ENCODE measurements at places on chromosomes 2 and 18.

- no peak for DNase-seq
These were observed 61.0 kb upstream of the TGIF1 start for GRCh38 chr18:3388980-3389379.

GRCh38 chr2:238738917-238739316 is 109.0 kb upstream of the TWIST2 start:
- no peak for DNase-seq

DNA sequence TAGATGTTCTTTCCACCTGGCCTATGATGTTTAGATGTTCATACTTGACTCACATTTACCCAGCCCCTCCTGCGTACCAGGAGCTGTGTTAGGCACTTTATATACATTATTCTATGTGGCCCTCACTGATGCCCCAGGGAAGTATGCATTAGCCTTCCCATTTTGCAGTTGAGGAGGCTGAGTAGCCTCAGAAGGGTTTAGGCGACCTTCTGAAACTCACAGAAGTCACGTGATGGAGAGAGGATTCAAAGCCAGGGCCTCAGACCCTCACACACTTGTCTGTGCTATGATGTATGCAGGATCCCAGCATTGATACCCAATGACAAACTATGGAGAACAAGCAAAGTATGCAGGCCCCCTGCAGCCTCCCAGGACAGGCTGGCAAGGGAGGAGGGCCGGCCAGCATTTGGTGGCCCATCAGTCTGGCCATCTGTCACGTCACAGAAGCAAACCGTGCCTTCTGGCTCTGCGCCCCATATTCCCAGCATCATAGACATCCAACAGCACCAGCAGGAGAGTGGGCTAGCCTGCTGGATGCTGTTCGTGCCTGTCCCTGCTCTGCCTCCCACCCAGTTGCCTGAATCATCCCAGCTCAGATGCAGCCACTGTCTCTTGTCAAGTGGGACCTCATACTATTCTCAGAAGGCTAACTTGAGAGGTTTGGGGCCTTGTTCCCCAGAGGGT is 33.6 kb downstream of the EHD3 start:
- DNase-seq: no peak

GRCh38 chr2:223725494-223725893 is 111.9 kb downstream of the AP1S3 start:
- DNase-seq: no peak

DNA sequence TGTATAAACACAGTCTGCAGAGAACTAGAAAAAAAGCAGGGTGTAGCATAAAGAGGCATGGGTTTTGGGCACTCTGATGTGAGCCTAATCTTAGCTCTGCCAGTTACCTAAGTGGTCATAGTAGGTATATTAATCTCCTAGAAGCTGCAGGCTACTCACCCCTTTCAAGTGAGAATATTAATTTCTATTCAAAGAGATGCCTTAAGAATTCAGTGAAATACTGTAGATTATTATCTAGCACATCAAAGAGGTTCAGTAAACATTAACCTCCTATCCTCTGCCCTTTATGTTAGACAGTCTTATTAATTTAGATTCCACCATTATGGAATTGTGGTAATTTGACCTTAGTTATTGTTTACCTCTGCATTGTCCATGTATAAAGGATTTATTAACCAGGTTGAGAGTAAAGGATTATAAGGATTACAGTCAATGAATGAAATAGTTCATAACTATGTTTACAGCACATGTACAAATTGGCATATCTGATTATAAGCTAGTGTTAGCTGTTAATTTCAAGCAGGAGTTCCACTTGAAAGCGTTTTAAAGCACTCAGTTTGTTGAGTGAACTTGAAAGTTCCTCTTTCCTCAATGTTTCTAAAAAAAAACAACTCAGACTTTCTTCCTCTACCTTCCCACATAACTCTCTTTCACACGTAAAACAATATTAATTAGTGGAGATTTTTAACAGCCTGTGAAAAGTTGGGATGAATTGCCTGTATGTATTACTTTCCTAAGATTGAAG is 150.6 kb upstream of the EPC2 start:
- DNase-seq: no peak

GRCh38 chr2:43268066-43268953 is 41.9 kb upstream of the ZFP36L2 start:
- no peak for DNase-seq

DNA sequence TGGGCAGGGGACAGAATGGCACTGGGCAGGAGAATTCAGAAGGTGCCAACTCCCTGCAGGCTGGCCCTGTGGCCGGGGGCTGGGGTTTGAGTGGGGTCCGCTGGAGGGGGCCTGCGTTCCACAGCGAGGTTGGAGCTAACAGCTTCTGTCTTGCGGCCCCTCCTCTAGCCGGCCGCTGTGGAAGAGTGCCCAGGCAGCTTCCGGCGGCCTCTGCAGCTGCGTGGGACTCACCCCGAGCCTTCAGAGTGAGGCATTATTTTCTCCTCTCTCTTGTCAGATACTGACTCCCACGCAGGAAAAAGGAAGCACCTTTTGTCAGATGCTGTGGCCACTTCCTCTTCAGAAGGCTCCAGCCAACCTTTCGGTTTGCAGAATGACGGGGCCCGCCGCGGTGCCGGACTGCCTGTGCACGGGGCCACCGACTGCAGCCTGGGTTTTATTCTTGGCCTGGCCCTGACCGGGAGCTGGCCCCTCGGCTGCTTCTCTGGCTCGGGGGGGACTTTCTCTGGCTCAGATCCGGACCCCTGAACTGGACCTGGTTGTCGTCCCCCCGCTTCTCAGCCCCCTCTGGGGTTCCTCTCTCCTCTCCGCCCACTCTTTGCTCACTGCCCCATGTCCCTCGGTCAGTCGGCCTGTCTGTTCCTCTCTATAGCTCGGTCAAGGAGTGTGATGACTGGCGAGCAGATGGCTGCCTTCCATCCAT is 40.1 kb downstream of the ARHGAP25 start:
- no peak for DNase-seq

DNA sequence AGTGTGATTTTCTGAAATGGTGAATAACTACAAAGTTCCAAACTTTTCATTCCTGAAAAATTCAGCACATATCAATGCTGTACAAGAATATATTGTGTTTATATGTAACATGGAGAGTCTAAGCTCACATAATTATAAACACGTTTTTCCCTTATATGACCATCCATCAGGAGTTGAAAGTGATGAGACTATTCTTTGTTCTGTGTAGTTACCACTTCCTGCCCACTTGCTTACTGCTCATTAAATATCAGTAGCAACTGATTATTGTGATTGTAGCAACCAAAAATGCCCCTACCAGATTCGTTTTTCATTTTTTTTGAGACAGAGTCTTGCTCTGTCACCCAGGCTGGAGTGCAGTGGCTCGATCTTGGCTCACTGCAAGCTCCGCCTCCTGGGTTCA is 30.8 kb downstream of the OTX1 start:
- no peak for DNase-seq

DNA sequence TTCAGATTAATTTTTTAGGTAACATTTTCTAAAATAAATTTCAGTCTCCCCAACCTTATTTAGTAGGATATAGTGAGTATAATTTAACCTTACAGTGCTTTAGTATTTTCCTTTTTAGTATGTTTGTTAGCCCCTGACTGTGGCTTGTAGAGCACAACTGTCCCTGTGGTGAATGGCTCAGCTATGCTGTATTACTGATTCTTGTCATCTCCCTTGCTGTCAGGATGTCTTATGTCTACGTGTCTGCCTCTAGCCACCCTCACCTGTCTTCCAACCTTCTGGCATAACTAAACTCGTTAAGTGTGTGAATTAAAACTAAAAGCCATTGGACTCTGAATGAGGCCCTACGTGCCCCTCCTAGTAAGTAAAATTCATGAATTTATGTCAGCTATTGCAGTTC is 18.4 kb downstream of the MRPS9 start:
- no peak for DNase-seq

DNA sequence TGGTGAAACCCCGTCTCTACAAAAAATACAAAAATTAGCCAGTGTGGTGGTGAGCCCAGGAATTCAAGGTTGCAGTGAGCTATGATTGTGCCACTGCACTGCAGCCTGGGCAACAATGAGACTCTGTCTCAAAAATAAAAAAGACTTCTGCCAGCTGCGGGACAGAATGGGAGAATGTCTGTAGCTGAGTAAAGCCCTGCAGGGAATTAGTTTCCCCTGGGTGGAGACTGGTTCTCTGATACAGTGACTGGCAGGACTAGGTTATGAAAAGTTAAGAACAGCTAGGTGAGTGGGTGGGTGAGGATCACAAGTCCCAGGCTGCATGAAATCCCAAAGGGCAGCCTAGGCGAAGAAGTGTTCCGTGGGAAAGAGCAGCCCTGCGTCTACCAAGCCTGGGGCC is 13.8 kb upstream of the CATIP start:
- DNase-seq: no peak

DNA sequence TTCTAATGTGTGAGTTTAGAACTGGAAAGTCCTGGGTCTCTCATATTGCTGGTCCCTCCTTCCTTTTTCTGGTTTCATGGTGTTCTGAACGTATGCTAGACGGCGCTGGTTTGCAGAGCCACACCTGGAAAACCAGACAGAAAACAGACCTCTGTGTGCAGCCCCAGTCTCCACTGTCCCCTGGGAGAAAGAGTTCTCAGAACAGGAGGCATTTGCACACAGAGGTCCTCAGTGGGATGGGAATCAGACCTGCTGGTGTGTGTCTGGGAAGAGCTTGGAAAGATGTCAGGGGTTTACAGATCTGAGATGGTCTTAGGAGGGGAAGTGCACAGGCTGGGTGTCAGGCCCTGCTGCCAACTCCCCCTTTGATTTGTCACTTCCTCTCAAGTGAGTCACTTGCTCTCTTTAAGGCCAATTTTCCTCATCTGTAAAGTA is 14.9 kb upstream of the MBP start:
- DNase-seq: no peak

DNA sequence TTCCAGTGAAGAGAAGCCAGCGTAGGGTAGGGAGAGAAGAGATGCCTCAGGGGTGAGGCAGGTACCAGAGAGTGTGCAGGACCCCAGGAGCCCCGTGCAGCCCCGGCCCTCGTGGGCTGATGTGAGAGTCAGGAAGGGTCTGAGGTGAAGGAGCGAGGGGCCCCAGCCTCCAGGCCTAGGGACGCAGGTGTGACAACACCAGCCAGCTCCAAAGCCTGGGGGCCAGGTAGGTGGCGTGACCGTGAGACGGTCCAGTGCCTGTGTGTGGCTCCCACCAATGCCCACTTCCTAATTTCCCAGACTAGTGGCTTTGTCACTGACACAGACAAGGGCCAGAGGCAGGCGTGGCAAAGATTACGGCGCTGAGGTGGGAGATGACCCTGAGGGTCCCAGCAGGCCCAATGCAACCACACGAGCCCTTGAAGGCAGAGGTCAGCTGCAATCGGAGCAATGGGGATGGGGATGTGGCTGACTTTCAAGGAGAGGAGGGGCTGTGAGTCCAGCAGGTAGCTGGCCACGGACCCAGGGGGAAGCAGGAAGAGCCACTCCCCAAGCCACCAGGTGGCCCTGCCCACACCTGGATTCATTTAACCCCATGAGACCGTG is 86.0 kb upstream of the SNTG2 start:
- no peak for DNase-seq

DNA sequence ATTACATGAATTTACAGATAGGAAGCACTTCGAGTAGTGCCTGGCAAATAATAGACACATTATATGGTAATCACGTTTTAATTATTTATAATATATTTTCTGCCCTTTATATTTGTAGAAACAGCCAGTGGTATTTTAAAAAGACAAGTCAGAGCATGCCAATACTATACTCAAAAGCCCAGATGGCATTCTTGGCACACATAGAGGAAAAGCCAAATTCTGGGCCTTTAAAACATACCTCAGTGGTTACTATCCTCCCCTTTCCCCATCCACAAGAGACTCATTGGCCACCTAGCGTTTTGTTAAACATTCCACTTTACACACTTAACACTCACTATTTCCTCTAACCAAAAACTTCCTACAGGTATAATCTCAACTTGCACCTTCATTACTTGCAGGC is 63.3 kb upstream of the ZNF804A start:
- DNase-seq: peak; percentile 4

DNA sequence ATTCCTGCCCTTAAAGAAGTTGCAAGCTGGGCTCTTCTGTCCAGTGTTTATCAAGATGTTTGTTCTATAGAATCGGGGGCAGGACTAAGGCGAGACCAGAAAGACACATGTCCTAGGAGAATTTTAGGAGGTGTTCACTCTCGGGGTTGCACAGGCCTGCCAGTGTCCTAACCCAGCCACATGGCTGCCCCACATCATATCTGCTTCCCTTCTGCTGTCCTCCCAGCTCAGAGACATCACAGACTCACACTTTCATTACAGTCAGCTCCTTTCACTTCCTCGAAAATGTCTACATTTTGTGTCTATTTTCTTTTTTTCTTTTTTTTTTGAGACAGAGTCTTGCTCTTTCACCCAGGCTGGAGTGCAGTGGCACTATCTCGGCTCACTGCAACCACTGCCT is 10.7 kb upstream of the MRO start:
- no peak for DNase-seq

DNA sequence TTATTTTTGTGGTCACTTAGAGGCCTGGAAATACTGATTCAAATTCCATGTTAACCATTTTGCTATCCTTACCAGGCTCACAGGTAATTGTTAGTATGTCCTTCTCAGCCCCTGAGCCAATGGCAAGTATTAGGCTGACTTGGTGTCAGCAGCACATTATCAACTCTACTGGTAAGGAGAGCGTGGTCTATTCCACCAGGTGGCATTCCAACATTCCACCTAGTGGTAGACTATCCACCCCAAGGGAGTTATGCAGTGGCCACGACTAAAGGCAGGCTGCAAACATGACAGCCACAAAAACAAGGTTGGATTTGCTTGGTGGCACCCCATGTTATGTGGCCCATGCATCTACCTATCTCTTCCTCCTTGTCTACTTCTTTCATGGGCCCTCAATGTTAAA is 31.8 kb upstream of the GCC2 start:
- no peak for DNase-seq

DNA sequence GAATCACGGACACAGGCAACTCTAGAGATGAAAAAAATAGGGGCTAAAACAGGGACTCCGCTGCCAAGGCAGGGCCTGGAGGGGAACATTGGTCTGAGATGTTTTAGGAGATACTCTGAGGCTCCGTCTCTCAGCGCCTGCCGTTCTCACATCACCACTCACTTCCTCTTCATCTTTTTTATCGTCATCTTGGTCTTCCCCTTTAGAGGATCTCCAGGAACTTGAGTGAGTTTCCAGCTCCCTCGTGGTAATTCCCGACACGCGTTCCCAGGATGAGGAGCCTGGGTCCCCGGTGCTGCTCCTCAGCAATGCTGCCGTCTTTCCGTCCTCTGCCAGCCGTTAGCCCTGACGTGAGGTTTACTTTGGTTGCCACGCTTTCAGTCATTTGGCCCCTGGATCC is 16.1 kb downstream of the MLPH start:
- no peak for DNase-seq

GRCh38 chr18:4333043-4333442 is 122.1 kb downstream of the DLGAP1 start:
- no peak for DNase-seq

- DNase-seq: no peak
These were observed 3.6 kb upstream of the ANO7 start for GRCh38 chr2:241184901-241185300.

- no peak for DNase-seq
These were observed 34.6 kb upstream of the C2orf15 start for GRCh38 chr2:99106913-99107312.

DNA sequence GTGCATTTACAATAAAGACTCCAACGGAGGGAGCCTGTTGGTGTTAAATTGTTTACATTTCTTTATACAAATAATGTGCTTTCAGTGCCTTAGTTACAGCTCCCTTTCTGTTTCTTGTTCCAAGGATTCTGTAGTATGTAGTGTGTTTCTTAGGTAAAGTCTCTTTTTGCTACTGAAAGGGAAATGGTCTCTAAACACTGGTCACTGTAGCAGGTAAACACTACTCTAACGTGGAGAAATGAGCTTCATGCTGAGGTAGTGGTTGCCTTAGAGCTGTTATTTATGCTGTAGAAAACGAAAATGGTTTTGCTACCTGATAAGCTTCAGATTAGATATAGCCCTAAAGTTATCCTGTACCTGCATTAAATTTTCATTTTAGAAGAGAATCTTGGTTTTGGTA is 163.6 kb downstream of the CAPN13 start:
- peak; percentile 46 for DNase-seq
